ENCODE measurements at places on chromosomes 11 and 22. TPM values are rescaled to one million over a fixed set of nuclear protein-coding genes. Genes with fewer than 3 reads are reported as not detected.

The DCHS1 gene
- total RNA-seq = 0.07 TPM

The MMP12 gene
- total RNA-seq = 0.08 TPM

The DGCR6 gene
- total RNA-seq = 1.7 TPM

The OR4C45 gene
- total RNA-seq = not detected

The MTNR1B gene
- total RNA-seq = not detected

The RIMBP3B gene
- 0.29 TPM for total RNA-seq

The SLC22A25 gene
- not detected for total RNA-seq

The ZP1 gene
- total RNA-seq = 0.10 TPM

The GGT5 gene
- 5.1 TPM for total RNA-seq

The NDUFV1 gene
- 153 TPM for total RNA-seq

The C11orf86 gene
- total RNA-seq = 73.3 TPM

The KRTAP5-2 gene
- not detected for total RNA-seq

The SCO2 gene
- 3.9 TPM for total RNA-seq

The FXYD2 gene
- total RNA-seq = 15.8 TPM

The RASGRP2 gene
- 2.0 TPM for total RNA-seq

The ISX gene
- not detected for total RNA-seq

The NRIP3 gene
- 0.65 TPM for total RNA-seq

The SELENOO gene
- total RNA-seq = 19.4 TPM

The C11orf87 gene
- total RNA-seq = 0.02 TPM

The IFITM5 gene
- total RNA-seq = not detected

The CLDN25 gene
- not detected for total RNA-seq

The BSX gene
- not detected for total RNA-seq

The GUCY1A2 gene
- total RNA-seq = 0.08 TPM
